NCI-H1092 (cell line): ENCODE measurements at places on chromosomes 13 and 19.

- no peak for DNase-seq
These were observed 4.2 kb upstream of the B3GLCT start for GRCh38 chr13:31195616-31196015.

DNA sequence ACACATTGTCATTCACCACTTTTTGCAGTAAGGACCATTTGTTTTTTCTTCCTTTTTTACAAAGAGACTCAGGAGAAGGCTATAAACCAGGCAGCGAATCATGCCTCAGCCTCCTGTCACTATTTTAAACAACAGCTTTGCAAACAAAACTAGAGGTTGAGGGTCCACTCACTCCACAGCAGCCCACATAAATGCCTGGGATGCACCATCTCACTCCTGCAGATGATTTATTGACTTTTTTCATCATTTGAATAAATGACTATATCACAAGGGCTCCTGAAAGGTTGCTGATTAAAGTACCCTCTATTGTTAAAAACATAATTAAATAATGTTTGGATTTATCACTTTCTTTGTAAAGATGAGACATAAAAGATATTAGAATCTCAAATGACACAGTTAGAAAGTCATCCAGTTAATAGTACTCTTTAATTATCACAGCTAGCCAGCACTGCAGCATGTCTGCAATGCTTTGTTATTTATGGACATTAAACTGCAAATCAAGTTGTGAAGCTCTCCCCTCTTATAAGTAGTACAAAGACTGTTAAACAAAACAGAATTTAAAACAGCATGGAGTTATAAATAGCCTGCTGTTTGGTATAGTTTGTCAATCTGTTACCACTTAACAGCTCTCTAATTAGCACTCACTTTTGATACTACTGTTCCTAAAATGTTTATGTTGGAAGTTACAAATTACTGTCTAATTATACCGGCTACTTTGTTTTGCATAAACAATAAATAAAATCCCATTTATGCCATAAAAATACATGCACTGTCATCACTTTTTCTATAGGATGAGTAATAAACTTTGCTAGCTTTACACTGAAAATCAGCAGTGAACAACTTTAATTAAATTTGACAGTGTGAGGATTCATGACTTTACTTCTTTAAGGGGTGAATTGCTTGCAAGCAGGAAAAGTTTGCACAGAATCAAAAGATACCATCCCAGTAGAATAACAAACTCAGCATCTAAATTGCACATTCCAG lies 853.2 kb downstream of the UQCRFS1 start:
- no peak for DNase-seq

GRCh38 chr13:50012396-50013169 lies 2.7 kb upstream of the KCNRG start:
- DNase-seq: no peak

- no peak for DNase-seq
These were observed 2.9 kb downstream of the KLF2 start for GRCh38 chr19:16327501-16327900.

GRCh38 chr19:43784241-43784980 lies 3.6 kb upstream of the KCNN4 start:
- DNase-seq: no peak

DNA sequence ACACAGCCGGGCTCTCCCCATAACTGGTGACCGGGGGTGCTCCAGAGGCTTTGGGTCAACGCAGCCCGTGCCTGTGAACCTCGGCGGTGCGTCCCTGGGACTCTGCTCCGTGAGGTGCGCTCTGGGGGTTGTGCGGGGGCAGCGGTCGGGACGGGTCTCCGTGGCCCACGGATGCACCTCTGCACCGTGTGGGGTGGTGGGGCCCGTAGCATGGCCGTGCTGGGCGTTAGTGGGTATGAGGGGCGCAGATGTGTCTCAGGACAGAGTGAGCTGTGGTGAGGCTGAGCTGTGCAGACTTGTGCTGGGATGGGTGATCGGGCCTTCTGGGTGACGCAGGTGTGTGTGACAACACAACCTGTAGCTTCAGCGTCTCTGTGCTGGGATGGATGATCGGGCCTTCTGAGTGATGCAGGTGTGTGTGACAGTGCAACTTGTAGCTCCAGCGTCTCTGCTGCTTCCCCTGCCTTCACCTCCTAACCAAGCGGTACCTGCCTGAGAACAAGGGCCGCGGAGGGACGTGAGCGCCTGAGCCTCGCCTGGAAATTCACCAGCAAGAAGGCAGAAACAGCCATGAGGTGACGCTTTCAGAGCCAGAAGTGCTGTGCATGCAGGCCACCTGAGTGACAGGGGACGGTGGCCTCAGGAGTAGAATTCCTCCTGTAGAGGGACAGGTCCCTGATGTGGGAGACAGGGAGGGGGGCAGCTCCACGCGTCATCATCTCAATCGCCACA lies 599 bp downstream of the ZNF331 start:
- no peak for DNase-seq

DNA sequence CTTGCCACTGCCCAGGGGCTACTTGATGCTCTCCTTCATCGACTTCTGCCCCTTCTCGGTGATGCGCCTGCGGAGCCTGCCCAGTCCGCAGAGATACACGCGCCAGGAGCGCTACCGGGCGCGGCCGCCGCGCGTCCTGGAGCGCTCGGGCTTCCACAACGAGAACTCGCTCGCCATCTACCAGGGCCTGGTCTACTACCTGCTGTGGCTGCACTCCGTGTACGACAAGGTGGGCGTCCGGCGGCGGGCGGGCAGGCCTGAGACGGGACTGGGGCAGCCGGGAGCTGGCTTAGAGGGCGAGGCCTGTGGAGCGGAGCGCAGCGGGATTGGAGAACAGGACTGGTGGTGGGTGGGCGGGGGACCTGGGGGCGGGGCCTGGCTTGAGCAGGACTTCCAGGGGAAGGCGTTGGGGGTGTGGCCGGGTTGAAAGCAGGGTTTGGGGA lies 12.7 kb upstream of the PSMD8 start:
- peak; percentile 16 for DNase-seq

DNA sequence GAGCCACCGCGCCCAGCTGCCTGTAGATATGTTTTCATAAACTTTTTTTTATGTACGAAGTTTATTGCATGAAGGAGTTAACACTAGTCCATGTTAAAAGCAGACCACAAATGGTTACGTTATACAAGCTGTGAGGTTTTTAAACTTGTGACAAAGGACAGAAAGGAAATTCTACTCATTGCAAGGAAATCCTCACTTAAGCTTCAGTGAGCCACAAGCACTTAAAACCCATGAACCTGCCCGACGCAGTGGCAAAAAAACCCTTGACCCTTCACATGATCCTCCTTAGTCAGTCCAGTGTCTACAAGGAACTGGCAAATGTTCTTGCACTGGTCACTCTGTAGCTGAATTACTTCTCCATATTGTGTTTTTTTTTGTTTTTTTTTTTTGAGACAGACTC lies 4.2 kb downstream of the MPND start:
- DNase-seq: no peak

DNA sequence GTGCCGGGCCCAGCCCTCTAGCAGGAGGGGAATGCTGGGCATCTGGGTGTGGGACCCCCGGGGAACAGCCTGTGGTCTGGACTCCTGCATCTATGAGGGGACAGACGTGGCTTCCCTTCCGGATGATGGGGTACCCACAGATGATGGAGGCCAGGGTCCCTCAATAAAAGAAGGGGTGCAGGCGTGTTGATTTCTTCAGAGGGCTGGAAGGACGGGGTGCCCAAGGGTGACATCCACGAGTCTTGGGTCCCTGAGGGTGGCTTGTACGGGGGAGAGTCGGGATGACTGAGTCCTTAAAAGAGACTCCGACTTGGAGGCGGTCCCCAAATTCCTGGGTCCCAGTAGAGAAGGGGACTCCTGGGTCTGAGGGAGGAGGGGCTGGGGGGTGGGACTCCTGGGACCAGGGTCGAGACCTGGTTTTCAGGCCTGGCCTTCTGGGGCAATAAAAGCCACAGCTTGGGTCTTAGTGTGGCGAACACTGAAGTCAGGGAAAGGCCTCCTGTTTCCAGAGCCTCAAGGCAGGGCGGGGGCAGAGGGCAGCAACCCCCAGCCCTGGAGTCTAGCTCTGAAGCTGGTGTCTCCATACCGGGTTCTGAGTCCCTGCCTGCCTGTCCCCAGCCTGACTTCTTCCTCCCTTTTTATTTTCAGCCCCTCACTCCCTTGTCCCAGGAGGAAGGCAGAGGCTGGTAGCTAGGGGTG lies 459 bp upstream of the GRIN2D start:
- no peak for DNase-seq

DNA sequence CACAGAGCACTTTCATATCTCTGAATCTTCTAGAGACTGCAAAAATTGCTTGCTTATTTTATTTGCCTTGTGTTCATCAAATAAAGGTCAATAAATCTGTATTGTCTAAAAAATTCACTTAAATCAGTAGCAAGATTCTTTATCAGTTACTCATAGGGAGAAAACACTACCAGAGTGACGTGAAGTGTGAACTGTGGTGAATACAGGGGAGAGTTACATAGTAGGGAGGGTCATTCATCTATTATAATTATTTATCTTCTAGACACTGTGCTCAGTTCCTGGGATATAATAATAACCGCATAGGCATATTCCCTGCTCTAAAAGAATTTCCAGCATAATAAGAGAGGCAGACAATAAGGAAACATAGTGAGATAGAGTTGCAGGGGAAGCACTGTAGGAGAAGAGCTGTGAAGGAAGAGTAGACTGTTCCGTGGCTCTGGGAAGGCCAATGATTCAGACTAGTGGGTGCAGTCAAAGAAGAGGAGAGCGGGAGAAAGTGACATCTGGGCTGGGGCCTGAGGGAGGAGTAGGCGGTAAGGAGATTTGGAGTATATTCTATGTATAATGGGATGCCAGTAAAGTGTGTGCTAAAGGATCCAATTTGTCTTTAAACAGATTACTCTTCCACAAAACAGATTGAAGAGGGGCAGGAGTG lies 84.0 kb upstream of the TDRD3 start:
- no peak for DNase-seq

- no peak for DNase-seq
These were observed 11.8 kb downstream of the HTR2A start for GRCh38 chr13:46885018-46885417.

DNA sequence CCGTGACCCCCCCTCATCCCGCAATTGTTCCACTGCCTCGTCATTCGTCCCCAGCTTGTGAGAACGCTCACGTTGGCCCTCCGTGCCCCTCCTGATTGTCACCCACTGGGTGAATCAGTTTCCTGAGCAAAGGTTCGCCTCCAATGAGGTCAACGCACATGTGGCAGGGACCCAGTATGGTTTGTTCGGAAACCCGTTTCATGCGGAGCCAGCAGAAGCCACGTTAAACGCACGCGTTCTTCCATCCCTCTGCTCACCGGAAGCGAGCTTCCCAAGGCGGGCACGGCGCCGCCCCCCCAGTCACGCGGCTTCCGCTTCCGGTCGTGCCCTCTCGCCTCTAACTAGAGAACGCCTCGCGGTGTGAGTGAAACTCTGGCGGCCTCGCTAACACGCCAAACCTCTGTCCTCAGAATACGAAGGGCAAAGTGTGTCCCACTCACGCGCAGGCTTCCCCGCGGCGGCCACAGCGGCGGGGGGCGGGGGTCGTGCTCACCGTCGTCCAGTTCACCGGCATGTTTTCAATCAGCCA lies 18.0 kb upstream of the CFAP97D2 start:
- no peak for DNase-seq

DNA sequence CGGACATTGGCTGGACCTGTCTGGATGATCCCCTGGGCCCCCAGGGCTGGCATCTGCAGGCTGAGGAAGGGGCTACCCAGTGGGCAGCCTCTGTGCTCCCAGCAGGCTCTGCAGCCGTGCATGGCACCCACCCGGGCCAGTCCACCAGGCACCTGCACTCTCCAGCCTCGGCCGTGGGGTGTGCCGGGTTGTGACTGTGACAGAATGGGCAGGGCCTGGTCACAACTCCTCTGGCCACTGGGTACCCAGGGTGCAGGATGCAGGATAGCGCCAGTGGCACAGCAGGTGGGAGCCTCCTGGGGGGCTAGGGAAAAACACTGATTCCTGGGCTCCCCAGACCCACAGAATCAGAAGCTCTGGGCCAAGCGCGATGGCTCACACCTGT lies 10.0 kb downstream of the PEX11G start:
- no peak for DNase-seq

DNA sequence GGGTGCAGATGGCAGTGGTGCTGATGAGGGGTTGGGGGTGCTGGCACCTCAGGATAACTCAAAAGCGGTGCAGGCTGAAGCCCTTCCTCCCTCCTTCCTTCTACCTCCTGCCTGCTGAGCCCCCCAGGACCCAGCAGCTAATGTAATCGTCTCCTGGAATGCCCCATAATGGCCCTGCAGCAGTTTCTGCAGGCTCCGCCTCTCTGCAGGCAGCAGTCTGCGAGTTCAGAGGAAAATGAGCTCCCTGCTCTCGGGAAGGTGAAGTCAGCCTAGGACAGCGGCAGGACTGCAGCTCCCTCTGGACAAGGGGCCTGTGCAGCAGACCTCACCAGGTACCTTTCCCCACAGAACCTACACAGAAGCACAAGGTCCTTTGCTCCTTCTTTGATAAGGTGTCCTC lies 130.9 kb downstream of the ZDHHC20 start:
- DNase-seq: no peak

- DNase-seq: no peak
These were observed 3.2 kb upstream of the GRTP1 start for GRCh38 chr13:113367020-113367560.

GRCh38 chr19:1488282-1488601 lies 1.9 kb downstream of the PCSK4 start:
- no peak for DNase-seq

GRCh38 chr13:106858903-106859532 lies 291.1 kb upstream of the ARGLU1 start:
- DNase-seq: no peak

DNA sequence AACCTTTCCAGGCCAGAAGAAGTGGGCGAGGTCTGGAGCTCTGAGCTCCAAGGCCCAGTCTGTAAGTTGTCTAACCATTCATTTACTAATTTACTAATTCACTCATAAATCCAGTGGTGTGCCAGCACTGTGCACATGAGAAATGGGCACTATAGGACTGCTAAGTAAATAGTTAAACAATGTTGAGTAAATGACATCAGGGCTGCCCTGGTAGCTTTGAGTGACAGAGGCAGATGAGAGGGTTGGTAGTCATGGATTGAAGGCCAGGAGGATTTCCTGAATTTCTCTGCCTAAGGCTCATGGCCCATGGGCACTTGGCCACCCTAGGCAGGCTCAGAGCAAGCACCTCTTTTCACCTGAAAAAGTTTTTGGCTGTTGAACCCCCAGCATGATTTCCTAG lies 216.9 kb upstream of the RXFP2 start:
- DNase-seq: no peak

DNA sequence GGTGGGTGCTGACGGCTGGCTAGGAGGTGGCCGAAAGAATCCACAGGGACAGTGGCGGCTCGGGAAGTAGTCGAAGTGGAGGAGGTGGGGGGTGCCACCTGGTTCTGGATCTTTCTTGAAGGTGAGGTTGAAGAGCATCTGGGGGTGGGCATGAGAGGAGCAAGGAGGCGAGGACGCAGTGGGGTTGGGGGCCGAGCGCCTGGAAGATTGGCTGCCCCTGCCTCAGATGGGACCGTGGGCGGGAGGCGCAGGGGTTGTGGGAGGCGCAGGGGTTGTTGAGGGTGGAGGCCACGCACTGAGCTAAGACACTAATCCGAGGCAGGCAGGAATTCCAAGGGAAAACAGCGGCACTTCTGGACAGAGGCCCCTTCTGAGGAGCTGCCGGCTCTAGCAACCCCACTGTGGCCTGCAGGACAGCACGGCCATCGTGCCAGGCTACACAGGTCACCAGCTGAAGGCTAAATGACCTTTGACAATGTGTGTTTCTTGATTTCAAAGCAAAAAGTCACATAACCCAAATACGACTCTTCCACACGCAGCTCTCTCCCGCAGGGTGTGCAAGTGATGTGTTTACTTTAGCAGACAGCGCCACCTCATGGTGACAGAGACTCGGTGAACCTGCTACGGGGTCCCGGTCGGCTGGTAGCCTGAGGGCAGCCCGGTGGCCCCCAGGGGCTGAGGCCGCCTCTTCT lies 44.1 kb upstream of the RANBP3 start:
- peak; percentile 45 for DNase-seq
